Effector CD8-positive, alpha-beta T cell (primary cell): ENCODE measurements at places on chromosomes 5 and 9.

- no peak for DNase-seq
Measured at GRCh38 chr5:88396000-88396535, 127.4 kb upstream of the TMEM161B start.

DNA sequence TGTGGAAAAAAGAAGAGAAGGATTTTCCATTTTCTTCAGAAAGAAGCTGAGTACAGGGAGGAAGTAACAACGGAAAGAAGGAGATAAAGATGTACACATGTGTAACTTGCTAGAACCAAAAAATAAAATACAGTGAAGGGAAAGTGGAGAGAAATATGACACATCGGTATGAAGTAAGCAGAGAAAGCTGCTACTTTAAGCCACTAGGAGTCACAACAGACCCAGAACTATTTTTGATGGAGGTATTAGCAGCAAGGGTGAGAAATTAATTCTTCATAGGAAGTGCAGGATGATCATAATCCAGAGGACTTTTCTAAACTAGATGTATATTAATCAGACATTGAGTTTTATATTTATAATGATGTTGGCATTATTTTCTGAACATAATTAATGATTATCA lies 88.5 kb downstream of the FAM174A start:
- DNase-seq: no peak

GRCh38 chr5:150245111-150245789 lies 44.3 kb downstream of the CAMK2A start:
- DNase-seq: no peak

DNA sequence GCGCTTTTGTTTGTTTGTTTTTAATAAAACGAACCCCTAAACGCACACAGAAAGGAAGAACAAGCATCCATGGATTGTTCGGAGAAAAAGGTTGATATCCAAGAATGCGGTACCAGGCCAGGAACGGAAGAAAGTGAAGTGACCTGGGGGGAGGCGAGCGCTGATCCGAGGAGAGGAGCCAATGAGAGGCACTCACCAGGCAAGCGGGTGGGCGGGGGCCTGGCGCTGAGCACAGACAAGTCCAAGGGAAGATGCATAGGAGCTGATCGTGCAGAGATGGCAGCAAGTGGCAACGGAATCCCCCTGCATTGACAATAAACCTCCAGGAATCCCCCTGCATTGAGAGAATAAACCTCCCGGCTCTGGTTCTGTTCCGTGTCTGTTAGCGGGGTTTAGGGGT lies 8.4 kb downstream of the OBP2B start:
- no peak for DNase-seq

GRCh38 chr5:174327317-174327864 lies 281.9 kb downstream of the NSG2 start:
- no peak for DNase-seq

DNA sequence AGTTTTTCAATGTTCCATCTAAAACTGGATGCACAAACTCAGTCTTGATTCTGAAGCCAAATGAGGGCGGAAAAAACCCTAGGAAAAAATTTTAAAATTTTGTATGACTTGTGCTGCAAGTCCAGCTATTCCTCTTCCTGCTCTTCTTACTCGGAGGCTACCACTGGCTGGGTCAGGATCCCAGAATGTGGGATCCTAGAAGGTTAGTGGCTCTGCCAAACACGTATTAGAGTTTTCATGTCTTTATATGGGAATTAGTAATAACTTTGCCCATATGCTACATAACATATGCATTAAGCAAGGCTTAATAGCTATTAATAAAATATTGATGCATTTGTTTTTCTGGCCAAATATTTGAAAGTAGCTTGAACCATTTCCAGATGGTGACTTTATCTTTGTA lies 458.3 kb downstream of the AGTPBP1 start:
- no peak for DNase-seq

- no peak for DNase-seq
Measured at GRCh38 chr5:3357291-3357690, 238.3 kb upstream of the IRX1 start.

DNA sequence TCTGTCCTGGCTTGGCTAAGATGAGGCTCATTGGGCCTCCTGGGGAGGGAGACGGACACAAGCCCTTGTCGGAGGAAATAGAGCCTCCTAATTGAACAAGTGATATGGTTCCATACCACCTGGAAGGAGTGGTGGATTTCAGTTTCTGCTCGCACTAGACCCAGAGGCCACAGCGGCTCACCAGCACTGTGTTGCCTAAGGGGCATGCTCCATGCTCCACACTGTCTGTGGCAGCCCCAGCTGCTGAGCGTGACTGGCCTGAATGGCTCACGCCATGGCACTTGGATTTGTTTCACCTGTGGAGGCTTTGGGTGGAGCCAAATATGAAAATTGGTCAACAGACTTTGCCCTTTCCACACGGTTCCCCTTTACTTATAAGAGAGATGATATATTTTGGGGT lies 181.1 kb downstream of the HSPA4 start:
- DNase-seq: no peak

DNA sequence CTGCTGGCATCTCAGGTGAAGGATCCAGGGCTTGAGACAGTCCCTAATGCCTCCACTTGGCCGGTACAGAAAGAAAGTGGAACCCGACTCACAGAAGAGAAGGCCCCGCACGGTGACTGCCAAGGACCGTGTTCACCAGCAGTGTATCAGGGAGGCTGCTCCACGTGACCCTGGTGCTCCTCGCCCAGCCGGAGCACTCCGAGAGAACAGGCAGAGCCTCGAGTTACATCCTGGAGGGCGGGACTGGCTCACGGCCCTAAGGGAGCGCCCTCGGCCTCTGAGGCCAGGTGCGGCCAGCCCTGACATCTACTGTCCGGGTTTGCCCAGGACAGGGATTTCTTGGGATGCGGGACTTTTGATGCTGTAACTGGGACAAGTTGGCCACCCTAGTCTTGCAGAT lies 104.0 kb upstream of the SARDH start:
- no peak for DNase-seq

DNA sequence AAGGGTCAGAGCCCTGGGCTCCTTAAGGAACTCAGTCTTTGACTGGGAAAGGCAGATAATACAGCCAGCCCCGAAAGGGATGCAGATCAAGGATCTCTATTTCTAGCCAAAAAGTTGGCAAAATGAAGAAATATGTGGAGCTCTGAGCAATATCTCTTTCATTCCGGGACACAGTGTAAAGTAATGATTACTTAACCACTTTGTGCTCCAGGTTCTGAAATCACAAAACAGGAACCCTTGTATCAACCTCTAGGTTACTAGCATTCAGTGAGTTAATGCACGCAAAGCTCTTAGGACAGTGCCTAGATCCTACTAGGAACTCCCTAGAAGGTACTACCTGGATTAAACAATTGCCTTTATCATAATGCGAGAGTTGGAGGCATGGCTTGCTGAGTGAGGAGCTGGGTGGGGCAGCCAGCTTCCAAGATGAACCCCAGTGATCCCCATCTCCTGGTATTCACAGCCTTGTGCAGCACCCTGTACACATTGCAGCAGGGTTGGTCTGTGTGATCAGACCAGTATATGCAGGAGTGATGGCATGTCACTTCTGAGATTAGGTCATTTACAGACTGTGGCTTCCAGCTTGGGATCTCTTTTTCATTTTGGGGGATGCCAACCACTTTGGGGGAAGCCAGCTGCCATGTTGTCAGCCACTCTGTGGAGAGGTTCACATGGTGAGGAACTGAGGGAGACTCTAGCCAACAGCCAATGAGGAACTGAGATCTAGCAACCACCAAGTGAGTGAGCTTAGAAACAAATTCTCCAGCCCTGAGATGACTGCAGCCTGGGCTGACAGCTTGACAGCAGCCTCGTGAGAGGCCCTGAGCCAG lies 103.1 kb upstream of the SLC44A1 start:
- DNase-seq: no peak

- DNase-seq: no peak
Measured at GRCh38 chr9:123975871-123976270, 35.7 kb upstream of the LHX2 start.

GRCh38 chr5:93179466-93179865 lies 401.6 kb downstream of the NR2F1-AS1 start:
- DNase-seq: no peak

- no peak for DNase-seq
Measured at GRCh38 chr5:109347252-109347888, 62.4 kb downstream of the PJA2 start.
